ENCODE measurements at places on chromosomes 12 and 14.

- no peak for DNase-seq
These were observed 57.9 kb upstream of the CCDC91 start for GRCh38 chr12:28132398-28132797.

- DNase-seq: no peak
These were observed at the start of gene TAS2R13 for GRCh38 chr12:10909462-10909861. TSS of gene TAS2R13 (minus strand) at chr12:10909562. CDS start at chr12:10909298, 264 bp downstream.

DNA sequence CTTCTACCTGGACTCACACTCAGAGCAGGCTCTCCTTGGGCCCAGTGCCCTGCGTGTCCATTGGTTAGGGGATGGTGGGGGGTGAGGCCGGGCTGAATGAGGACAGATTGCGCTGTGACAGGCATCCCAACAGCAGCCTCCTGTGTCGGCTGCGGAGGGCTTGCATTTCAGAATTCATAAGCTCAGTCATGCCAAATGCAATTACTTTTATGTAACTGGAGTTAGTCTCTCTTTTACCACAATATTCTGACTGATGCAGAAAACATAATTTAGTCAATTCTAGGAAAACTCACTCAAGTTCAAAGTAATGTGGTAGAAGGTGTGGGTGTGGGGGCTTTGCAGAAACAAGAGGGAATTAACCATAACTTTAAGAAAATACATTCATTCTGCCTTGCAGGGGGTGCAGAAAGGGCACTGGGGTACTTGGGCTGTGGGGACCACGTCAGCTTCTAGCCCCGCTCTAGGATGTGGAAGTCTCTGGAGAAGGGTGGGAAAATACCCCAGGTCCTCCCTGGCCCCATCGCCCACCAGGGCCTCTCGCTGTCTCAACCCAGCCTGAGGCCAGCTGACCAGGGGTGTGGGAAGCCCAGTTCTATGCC lies 257.7 kb downstream of the ADGRD1 start:
- DNase-seq: no peak

DNA sequence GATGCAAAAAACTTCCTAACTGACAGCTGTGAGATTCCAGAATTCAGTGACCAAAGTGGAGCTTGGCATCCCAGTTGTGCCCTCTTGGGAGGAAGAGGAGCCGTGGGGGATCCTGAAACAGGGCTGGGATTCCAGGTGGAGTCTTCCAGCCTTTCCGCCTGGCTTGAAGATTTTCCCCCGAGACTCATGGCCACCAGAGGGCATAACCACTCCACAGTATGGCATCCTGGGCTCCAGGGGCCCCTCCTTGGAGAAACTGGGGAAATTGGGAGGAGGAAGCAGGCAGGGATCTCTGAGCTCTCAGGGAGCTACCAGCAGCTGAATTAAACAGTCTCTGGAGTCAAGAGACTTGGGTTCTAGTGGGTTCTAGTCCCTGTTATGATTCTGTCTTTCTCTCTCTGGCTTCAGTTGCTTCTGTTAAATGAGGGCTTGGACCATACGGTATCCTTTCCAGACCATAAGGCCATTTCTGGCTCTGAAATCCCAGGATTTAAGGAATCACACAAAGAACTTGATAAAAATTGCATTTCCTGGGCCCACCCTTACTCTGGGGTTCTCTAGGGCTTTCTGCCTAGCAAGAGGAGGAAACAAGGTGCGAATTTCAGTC lies 2.6 kb upstream of the TAMALIN start:
- no peak for DNase-seq

DNA sequence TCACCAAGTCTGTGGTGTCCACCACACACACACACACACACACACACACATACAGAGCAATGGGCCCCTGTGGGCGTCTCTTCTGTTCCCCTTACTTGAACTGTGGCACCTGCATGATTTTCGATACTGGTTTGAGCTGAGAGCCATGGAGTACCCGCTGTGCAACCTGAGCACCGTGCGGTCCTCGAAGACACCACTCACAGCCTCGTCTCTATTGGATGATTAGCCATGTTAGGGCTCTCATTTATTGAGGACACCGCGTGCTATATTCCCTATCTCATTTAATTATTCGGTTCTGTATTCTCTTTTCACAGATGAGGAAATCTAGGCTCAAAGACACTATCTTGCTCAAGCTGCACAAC lies 623 bp upstream of the C14orf132 start:
- DNase-seq: peak; percentile 2
